Breast epithelium (tissue), 4 donors: ENCODE measurements at places on chromosomes 1 and 21. TPM values are rescaled to one million over a fixed set of nuclear protein-coding genes. Genes with fewer than 3 reads are reported as not detected.

SPRR4 gene
- total RNA-seq = not detected

DNA sequence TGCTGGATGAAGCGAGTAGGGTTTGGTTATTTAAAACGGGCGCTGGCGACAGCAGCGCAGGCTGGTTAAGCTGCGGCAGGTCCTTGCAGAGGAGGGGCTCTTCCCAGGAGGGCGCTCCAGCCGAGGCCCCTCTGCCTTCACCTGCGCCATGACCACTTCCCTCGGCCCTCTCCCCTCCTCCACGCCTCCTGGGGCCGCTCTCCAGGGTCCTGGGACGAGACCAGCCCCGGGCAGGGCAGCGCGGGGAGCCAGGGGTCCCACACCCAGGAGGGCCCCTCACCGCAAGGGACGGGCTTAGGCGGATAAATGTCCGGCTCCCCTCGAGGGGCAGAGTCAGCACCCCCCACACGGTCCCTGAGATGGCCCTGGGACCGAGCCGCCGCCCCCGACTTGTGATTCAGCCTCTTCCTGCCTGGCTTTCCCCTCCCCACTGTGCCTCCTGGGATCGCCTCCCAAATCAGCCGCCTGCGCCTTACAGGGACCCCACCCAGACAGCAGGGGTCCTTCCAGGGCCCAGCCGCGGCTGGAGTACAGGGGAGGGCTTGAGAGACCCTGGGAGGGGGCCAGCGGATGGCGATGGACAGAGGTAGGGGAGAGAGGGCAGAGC is 380.7 kb downstream of the MATN1 start:
- DNase-seq = no peak

DNA sequence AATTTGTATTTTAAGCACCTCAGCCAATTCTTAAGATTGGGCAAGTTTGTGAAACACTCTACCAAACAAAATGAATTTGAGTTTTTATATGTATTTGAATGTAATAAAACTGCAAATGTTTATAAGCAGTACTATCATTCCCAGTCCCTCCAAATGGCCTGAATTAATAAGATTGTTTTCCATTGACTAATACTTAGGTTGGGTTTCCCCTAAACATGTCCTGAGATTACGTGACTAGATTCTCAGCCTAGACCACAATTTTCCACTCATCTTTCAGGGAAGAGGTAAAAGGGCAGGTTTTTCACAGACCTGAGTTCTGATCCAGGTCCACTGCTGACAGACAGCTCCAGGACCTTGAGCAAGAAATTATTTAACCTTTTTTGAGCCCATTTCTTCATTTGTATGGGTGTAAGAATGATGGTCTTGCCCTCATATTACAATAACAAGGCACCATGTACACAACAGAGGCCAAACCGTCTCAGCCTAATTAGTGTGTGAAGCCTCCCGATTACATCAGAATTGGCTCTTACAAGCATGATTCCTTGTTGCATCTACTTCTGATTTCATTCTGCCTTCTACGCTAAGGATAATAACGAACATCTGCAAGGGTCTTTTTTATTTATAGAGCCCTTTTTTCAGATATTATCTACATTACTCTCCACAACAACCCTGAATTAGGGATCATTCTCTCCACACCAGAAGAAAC is 51.2 kb downstream of the BEND5 start:
- DNase-seq = no peak

DNA sequence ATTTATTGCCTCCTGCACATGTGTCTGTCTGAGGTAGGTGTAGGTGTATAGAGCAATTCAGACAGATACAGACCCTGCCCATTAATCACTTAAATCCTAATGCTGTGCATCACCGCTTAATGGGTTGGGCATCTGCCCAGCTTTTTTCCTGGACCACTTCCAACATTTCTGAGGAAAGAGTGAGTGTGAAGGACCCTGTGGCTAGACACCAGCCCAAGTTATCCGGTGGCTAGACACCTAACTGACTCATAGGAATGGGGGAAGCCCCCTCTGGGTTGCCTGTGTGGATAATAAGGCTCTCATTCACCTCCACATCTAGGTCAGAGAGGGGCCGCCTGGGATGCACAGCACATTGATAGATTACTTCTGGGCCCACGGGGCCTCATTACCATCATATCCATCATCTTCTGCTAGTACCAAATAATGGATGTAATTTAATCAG is 121.1 kb upstream of the RAVER2 start:
- no peak for DNase-seq
